ENCODE measurements at places on chromosomes 7 and 10. TPM values are rescaled to one million over a fixed set of nuclear protein-coding genes. Genes with fewer than 3 reads are reported as not detected.

DNA sequence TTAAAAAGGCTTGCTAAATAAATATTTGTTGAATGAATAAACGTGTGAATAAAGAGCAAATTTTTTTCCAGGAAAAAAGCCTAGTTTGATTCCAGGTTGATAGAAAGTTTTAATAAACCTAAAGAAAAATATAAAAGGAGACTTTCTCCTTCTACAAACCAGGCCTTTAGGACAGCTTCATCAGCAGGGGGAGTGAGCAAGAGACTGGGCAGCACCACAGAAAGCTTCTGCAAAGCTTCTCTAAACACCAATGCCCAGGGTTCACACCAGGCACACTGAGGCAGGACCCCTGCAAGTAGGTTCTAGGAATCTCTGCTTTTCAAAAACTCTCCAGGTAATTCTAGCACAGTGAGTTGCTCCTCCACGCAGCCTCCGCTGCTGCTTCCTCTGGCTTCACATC, 66.4 kb upstream of the SEC61G start:
- no peak for DNase-seq

DNA sequence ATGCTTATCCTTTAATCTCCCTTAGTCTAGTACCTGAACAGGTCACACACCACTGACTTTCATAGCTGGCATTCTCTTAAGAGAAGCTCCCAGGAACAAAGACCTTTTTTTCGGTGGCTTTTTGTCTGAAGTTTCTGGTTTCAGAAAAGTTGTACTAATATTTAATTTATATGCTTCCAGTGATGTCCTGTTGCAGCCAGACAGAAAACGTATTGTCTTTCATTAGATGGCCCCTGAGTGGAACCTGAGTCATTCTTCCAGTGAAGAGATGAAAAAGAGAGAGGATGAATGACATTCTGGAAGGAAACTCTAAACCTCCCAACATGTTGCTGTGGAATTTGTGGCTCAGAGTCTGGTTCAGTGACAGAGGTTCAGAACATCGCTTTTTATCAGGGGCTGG, 274.8 kb upstream of the TAC1 start:
- peak; percentile 79 for DNase-seq

GRCh38 chr10:67612577-67613537, 83.1 kb downstream of the CTNNA3 start:
- no peak for DNase-seq

- DNase-seq: no peak
These were observed 84.5 kb upstream of the DUSP5 start for GRCh38 chr10:110413049-110413783.

GRCh38 chr10:103676851-103677417, 178.4 kb downstream of the SH3PXD2A start:
- DNase-seq: no peak

DNA sequence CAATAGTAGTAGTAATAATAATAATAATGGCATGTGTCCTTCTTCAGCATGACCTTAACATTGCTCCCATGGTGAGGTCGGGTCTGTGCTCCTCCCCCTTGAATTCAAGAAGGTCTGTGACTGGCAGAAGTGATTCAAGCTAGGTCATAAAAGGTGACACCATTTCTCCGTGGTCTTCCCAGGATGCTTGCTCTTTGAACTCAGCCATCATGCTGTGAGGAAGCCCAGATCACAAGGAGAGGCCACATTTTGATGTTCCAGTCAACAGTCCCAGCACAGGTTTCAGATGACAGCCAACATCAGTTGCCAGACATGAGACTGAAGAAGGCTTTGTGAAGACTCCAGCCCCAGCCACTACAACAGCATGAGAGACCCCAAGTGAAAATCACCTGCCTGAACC, 83.9 kb downstream of the SEPTIN14 start:
- no peak for DNase-seq

DNA sequence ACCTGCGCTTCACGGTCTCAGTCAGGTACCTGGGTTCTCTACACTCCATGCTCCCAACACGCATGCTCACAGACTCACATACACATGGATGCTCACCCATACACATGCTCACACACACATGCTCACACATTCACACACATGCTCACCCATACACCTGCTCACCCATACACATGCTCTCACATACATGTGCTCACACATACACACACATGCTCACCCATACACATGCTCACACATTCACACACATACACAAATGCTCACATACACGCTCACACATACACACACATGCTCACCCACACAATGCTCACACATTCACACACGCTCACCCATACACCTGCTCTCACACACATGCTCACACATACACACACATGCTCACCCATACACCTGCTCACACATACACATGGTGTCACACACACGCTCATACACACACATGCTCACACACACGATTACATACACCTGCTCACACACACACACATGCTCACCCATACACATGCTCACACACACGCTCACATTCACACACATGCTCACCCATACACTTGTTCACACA, 119.9 kb downstream of the PAXIP1 start:
- no peak for DNase-seq

GRCh38 chr7:109003742-109004141, 434.1 kb downstream of the DNAJB9 start:
- DNase-seq: no peak

DNA sequence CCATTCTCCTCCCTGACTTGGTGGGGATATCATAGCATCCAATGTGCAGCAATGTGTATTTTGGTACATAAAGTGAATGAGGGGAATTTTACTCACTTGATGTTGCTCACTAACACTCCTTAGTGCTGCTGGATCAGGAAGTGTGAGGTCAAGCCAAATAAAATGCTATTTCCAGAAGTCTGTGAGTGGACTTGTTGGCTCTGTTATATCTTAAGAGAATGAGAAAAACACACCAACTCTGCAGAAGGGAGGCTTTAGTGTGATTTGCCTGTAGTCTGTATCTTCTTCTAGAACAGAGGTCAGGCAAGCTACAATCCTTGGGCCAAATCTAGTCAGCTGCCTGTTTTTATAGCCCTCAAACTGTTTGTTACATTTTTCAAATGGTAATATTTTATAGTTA, 154.3 kb downstream of the POLR1F start:
- DNase-seq: no peak

- peak; percentile 81 for DNase-seq
These were observed 136.0 kb downstream of the CUL2 start for GRCh38 chr10:34954142-34954541.

GRCh38 chr7:68739306-68739705, 859.0 kb upstream of the AUTS2 start:
- no peak for DNase-seq

GRCh38 chr7:132610995-132611394, 34.7 kb upstream of the PLXNA4 start:
- DNase-seq: no peak

- DNase-seq: no peak
These were observed 69.1 kb downstream of the MEST start for GRCh38 chr7:130560972-130561371.

DNA sequence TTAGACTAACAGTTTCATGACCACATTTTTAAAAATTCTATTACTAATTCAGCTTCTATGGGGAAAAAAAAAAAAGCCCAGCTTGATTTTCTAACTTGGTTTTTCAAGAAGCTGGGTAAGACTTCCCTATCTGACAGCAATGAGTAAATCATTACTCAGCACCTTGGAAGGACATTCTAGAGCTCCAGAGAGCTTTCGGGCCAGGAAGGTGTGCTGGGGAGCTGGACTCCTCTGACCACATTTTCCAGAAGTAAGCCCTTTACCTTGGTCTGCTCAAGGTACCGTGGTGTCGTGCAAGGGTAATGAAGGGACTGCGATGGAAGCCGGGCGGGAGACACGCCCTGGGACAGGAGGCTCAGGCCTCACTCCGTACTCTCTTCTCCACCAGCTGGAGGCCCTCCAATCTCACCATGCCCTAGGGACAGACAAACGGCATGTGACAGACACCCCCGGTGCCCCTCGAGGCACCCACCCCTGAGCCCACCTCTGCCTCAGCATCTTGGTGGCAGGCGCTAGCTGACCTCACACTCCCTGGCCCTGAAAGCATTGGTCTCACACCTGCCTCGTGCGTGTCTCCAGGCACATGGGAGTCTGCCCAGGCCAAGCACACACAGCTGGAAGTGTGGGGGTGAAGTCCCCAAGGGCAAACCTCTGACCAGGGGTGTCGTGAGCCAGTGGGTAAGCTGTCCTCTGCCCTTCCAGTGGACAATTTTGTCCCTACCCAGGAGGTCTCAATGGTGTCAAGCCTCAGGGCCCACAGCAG, 152.1 kb downstream of the OAT start:
- DNase-seq: no peak

DNA sequence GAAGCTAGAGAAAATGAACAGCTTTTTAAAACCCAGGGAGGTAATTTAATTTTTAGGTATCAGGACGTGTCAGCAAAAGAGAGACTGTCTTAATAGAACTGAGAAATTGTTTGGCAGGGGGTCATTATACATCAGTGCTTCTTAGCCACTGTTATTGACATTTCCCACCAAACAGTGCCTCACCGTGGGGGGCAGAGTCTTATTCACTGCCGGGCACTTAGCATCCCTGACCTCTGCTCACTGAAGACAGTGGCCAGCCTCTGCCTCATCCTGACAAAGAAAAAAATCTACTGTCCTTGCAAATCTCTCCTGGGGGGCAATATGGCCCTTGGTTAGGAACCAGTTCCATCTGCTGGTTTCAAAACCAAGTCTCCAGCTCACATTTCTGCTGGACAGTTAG, 14.2 kb upstream of the MKI67 start:
- DNase-seq: no peak

DNA sequence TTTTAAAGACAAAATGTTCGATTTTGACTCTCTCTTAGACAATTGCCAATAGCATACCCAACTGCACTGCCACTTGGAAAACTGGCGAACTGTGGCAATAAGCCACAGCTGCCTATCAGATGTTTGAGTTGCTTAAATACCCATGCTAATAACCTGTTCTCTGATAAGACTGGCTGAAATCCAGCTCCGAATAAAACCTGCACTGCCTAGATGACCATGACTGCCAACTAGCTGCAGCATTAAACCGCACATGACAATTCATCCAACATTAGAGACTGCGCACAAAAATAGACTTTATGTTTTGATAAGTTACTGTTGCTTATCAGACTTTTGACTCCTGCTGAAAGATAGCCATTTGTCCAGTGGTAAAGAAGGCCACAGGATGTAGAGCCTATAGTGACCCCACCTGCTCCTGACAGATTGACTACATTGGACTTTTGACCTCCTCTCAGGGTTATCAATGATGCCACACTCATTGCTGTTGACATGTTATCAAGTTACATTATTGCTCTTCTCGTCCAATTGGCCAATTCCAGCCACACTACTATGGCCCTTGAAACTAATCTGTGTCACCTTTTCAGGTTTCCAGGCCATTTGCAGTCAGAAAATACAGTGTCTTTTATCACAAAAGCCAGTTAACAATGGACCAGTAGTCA, 299.0 kb downstream of the HGF start:
- no peak for DNase-seq

DNA sequence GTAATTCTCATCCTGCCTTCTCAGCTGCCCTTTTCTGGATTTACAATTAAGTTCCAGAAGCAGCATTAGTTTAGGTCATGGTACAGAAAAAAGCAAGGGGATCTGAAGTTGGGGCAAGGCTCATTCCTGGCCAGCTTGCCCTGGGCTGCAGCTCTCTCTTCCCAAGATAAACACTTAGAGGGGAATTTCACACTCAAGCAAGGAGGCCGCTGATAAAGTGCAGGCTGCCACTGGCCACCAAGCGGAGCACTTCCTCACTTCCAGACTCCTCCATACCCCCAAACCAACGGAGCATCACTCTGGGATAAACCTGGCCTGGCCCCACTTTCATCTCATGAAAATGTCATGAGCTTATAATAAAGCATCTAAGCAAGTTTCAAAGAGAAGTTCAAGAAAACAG, 445.5 kb upstream of the MKI67 start:
- DNase-seq: no peak

GRCh38 chr7:151015967-151016366, 8.3 kb downstream of the ATG9B start:
- no peak for DNase-seq

- DNase-seq: peak; percentile 51
These were observed 446.5 kb upstream of the FOXK1 start for GRCh38 chr7:4235596-4235995.

The DLX5 gene
- 0.82 TPM for total RNA-seq

The MYL10 gene
- not detected for total RNA-seq

The TAS2R5 gene
- 2.5 TPM for total RNA-seq

The CLEC2L gene
- total RNA-seq: not detected

The ASB10 gene
- total RNA-seq: not detected

The LGI1 gene
- total RNA-seq: not detected

The ZNF467 gene
- 24.5 TPM for total RNA-seq

The GPC2 gene
- total RNA-seq: 1.8 TPM

All from kidney (tissue), 22 donors.